Inflammatory macrophage (primary cell): ENCODE measurements at places on chromosomes 3 and 15.

DNA sequence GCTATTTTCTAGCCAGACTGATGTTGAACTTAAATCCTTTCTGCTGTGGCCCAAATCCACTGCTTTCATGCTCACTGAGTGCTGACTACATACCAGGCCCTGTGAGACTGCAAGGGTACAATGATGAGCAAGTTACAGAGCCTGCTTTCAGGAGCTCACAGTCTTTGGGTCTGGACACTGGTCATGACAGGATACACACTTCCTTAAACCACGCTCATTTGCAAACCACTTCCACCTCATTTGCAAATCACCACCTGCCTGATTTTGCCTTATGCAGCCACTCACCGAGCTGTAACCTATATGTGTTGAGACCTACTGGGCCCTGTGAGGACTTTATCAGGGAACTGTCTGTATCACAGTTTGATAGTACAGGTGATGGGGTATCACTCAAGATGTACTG, 50.2 kb upstream of the LRRC58 start:
- no peak for DNase-seq

DNA sequence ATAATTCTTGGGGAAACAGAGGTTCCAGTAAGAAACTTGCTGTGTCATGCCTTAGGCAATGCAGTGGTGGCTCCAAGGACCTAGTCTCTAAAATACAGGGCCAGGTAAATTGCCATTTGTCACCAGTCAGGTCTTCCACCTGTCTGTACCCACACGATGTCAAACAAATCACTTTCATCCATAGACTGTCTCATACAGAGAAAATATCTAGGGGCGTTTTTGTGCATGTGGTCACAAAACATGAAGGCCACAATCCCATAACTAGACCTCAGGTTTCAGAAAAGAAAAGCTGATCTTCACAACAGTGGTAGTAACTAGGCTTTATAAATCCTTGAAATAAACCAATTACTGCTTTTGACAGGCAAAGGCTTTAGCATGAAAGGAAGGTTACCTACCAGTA, 92.3 kb downstream of the SLC9A9 start:
- DNase-seq = no peak

DNA sequence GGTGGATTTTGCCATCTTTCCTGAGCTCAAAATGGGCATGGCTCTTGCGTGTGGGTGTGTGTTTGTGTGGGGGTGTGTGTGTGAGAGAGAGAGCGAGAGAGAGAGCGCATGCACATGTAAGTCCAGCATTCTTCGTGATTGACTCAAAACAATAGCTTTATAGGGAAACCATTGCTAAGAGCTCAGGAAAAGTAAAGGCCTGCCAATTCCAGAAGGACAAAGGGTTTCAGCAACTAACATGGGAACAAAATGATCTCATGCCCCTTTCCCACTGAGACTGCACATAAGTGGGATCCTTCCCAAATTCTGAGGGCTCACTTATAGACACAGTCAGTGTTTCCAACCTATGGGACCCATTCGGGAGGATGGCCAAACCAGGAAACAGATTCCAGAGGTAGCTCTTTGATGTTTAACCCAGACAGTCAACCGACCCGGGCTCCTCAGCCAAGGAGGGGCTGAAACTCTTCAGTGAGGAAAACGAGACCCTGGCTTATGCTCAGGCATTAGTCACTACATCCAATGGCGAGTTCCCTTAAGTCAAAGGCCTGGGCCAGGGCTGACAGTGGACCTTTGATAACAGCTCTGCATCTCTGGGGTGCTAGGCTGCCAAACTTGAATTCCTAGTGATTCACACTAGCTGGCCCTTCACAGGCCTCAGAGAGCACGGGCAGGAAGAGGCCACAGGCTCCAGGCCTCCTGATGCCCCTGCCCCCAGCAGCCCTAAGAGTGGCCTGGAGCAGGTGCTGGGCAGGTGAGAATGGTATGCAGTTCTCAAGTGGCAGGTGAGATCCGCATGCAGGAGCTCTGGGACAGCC, 305.0 kb upstream of the C2CD4B start:
- DNase-seq = no peak

DNA sequence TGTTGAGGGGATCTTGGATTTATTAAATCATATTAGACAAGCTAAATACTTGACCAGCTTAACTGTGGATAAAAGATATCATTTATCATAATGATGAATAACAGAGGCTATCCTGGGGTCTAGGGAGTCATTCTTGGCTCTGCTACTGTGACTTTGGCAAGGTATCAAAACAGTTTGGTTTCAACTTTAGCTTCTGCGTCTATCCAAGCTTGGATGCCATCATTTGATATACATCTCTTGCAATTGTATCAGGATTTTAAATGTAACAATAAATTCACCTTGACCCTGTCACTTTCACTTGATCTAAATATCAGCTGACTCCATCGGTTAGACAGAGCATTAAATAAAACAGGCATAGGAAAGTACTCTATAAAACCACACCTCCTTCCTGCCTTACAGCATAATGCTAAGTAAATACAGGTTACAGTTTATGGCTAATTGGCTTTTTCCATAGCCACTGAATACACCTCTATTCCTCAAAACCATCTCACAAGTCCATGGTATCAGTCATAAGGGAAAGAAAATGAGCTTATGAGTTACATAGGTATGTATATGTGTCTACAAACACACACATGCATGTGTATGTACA, 262.9 kb downstream of the CTNNB1 start:
- DNase-seq = no peak

GRCh38 chr3:20488151-20488550, 302.1 kb upstream of the SGO1 start:
- no peak for DNase-seq

- DNase-seq = no peak
These were observed 62.8 kb upstream of the CSPG4 start for GRCh38 chr15:75775296-75776064.

- no peak for DNase-seq
These were observed 145.3 kb upstream of the NPHP3 start for GRCh38 chr3:132867526-132867925.

- DNase-seq = no peak
These were observed 88.3 kb downstream of the TMEM266 start for GRCh38 chr15:76147906-76148570.

- no peak for DNase-seq
These were observed 30.5 kb downstream of the DUT start for GRCh38 chr15:48361685-48362084.

DNA sequence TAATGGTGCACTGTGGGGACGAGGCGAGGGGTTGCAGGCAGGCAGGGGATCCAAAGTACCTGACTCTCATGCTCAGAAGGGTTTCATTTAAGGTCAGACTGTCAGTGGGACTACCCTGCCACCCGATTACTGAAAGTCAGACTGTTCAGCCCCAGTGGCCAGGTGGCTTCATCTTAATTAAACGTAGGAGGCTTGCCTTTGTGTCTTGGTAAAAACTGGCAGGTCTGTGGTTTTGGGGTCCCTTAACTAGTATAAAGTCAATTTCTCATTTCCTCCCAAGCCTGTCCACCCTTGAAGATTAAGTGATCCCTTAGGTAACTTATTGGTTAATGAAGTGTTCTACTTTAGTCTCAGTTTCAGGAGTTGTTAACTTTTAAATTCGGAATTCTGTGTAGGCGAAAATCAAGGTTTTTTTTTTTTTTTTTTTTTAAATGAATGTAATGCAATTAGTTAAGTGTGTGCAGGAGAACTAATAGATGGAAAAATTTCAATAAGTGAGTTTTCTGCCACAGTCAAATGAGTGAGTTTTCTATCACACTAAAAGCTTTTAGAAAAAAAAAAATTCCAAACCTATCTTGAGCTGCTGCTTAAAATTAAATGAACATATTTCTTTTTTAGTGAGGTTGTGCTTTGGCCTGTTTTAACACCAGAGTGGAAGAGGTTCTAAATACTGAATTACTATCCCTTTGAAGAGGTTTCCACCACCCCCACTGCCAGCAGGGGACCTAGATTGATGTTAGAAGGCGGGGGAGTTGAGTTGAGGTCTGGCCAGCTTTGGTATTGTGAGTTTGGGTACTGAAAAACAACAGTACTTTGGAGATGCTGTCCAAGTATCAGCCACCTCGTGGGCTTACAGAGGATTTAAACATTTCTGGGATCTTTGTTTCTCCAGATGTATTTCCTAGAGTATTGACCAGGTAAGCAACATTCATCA, 15.2 kb downstream of the ITPR1 start:
- no peak for DNase-seq

GRCh38 chr3:72041511-72041910, 256.6 kb upstream of the PROK2 start:
- no peak for DNase-seq

- DNase-seq = peak; percentile 81
These were observed 778 bp downstream of the MTMR10 start for GRCh38 chr15:30990446-30991254.

DNA sequence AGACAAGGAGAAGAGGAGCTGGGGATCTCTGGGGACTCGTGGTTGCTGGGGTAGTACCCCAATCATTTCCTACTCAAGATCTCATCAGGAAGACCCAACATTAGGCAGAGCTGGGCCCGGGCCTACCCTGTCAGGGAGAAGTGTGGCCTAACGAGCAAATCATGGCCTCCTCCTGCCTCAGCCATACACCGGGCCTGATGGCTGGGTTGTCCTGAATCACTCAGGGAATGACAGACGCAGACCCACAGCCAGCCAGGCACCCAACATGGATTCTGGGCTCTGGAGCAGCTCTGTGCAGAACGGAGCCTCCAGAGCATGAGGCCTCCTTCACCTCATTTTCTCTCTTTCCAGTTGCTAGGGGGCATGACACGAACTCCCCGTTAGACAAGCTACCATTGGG, 19.7 kb downstream of the ITGA11 start:
- DNase-seq = no peak

DNA sequence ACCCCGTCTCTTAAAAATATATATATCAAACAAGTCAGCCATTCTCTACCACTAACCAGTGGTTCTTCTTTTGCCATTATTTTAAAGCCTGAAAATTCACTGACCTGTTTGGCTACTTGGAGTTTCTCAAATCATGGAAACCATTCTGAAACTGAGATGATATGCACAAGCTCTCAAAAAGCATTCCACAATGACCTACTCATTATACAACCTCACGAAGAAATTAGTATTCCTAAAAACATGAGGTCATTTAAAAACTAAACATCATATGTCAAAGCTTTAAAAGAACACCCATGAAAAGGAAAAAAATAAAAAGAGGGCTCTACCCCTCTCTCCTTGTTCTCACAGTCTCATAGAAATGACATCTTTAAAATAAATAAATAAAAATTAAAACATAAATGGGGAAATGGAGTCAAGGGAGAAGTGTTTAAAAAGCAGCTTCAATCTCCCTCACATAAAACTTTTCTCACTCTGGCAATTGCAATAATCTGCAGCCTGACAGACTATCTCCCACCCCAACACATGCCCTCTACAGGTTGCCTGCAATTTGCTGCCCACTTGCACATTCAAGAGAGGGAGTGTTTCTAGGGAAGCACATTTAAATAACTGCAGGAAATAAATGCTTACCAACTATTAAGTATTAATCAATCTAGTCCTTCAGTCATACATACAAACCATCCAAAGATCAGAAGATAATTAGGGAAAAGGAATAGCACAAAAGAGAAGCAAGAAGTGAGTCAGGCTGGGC, 73.3 kb downstream of the TRANK1 start:
- no peak for DNase-seq

DNA sequence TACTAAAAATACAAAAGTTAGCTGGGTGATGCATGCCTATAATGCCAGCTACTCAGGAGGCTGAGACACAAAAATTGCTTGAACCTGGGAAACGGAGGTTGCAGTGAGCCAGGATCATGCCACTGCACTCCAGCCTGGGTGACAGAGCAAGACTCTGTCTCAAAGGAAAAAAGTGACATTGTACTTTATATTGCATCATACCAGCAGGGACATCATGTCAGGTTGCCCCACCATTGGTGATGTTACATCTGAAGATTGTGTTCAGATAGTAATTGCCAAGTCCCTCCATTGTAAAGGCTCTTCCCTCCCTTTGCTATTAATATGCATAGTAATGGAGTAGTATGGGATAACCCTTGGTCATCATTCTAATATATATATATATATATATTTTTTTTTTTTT, 44.8 kb downstream of the FOXL2 start:
- peak; percentile 45 for DNase-seq

DNA sequence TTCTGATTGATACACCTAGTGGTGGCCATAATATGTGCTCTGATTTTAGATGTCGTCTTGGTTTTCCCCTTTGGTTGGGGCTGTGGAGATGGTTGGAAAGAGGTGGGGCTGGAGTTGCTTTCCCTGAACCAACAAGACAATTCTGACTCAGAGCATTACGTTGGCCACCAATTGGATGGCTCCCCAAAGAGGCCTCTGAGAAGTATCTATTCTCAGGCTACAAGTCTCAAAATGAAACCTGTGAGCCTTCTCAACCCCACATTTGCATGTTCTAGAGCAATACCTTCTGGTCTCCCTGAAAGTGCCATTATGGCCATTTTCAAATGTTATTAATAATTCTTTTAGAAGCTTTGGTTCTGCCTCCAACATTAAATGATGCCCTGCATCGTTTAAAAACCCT, 188.4 kb upstream of the WNT5A start:
- DNase-seq = no peak

DNA sequence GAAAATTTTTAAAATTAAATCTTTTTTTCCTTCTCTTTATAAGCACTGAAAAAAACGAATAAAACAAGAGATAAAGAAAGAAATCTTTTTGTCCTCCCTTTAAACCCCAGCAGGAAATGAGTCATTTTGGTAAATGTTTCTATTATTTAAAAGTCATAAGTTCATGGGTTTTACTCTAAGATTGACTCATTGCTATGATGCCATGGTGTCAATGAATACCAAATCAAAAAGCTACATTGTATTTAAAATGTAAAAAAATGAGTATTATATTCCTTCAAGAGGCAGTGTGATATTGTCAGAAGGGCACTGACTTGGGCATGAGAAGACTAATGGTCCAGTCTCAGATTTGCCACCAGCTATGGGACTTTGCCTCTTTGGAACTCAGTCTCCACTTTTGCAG, 303.4 kb upstream of the DNAJC19 start:
- no peak for DNase-seq

DNA sequence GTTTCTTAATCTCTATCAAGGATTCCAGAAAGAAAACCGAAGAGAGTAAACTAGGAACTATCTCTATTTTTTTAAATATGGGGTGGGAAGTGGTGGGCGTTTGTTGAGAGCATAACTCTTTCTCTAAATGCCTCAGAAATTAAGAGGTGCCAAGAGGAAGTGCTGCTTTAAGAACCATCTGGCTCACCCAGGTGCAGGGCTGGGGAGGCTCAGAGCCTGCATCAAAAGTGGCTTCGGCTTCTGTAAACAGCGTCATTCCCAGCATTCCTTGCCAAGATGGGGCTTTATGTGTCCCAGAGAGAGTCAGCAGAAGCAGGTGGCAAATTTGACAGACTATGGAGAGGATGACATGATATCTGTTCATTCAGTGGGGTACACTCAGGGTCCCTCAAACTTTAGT, 123.3 kb upstream of the BFSP2 start:
- DNase-seq = no peak

GRCh38 chr3:136412307-136412706, 162.2 kb downstream of the PCCB start:
- no peak for DNase-seq

DNA sequence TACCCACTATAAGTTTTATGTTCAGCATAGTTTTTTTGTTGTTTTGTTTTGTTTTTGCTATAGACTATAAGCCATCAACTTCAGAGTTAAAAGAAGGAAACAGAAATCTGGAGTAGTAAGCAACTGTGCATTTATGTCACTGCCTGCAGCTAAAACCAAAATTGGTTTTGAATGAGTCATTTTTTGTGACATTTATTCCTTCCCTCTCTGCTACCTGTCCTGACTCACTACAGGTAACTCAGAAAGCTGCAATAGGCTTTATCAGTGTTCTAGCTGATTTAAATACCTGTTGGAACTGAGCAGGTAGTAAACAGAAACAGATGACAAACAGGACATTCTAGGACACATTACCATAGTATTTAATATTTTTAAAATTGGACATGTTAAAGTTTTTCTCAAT, 393.3 kb upstream of the WNT5A start:
- DNase-seq = no peak
